ENCODE measurements at places on chromosomes 1 and 21. TPM values are rescaled to one million over a fixed set of nuclear protein-coding genes. Genes with fewer than 3 reads are reported as not detected.

Gene ZNF648
- total RNA-seq: not detected

Gene VWA1
- total RNA-seq: 5.0 TPM

Gene HTR6
- under 0.01 TPM for total RNA-seq

Gene NDUFS5
- total RNA-seq: 294 TPM
